ENCODE measurements at places on chromosomes 11 and 22.

- no peak for DNase-seq
Observed at GRCh38 chr11:35247428-35247827, 108.5 kb downstream of the CD44 start.

DNA sequence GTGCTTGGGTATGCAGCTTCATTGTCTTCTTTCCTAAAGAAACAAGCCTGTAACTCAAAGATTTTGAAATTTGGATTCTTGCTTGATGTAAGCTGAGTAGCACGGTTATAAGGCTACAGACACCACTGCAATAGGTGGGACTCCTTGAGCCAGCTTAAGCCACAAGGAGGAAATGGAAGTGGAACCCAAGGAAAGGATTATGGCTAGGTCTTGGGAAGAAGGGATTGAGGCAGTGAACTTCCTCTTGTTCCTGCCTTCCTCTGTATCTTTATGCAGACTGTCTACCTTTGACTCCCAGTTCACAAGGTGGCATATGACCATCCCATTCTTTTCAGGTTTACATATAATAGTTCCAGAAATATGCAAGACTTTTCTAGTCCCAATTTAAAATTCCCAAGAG is 72.3 kb downstream of the BDNF start:
- no peak for DNase-seq

GRCh38 chr11:33582636-33583325 is 117.8 kb downstream of the C11orf91 start:
- DNase-seq, result no peak

DNA sequence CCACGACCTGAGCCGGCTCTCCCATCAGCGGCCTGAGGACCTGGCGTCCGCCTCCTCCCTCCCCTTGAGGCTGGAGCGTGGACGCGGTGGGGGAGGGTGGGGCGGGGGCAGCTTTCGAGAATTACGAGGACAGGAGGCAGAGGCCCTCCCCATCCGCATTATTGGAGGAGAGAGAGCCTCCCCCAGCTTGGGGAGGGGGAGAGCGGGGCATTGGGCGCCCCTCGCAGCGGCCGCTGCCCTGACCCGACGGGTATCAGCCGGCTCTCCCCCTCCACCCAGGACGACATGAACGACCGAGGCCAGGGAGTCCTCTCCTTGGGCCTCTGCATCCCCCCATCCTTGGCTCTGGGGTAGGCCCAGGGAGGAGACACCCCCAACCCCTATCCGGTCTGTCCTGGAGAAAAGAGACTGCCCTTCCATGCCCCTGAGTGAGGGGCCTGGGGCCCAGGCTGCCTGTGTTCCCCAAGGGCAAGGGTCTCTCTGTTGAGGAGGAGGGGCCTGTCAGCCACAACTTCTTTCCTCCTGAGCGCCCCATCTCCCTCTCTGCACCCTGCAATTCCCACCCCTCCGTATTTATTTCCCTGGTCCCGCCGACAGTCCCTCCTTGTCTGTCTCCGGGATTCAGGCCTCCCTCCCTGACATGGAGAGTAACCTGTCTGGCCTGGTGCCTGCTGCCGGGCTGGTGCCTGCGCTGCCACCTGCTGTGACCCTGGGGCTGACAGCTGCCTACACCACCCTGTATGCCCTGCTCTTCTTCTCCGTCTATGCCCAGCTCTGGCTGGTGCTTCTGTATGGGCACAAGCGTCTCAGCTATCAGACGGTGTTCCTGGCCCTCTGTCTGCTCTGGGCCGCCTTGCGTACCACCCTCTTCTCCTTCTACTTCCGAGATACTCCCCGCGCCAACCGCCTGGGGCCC is 495 bp downstream of the GPR137 start:
- DNase-seq, result no peak

DNA sequence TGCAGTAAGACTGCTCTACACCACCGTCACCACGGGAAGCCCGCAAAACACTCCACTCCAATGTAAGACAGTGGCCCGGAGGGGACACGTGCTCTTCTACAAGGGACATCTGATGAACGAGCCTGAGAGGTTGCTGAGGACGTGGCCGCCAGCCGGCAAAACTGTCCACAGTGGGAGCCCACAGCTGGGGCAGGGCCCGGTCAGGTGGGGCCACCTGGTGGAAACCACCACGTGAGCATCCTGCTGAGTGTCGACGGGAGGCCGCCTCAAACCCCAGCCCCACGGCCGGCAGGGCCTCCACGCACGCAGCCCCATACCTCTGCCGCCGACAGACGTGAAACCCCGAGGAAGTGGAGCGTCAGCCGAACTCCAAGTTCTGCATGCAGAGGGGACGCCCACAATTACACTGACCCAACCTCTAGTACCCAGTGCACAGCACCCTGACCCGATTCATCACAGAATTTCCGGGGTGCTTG is 42.6 kb downstream of the BRD1 start:
- no peak for DNase-seq

DNA sequence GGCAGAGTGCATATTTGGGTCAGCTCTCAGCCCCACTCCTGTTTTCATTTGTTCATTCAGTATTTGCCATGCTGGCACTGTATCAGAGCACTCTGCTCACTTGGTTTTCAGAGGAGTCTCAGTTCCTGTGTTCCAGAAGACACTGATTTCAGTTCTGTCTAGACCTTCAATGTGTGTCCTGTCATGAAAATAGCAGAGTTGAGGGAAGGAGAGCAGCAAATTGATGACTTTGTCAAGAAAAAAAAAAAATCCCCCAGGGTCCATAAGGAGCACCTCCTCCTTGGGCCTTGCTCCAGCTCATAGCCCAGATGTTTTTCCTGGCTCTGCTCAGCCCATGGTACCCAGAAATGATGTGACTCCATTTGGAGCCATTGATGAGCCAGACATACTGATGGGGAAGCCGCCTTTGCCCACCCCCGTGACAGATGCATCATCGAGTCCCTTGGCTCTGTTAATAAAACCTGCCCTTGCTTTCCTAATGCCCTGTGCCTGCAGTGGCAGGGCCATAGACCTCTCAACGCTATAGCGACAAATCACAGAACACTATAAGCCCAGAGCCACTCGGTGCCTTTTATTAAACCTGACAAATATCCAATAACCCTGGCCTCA is 107.0 kb downstream of the PKNOX2 start:
- peak; percentile 27 for DNase-seq

- DNase-seq, result peak; percentile 32
Observed at GRCh38 chr11:27820249-27820648, 120.0 kb upstream of the BDNF start.

- DNase-seq, result no peak
Observed at GRCh38 chr11:6828103-6828502, 17.4 kb upstream of the OR10A5 start.

DNA sequence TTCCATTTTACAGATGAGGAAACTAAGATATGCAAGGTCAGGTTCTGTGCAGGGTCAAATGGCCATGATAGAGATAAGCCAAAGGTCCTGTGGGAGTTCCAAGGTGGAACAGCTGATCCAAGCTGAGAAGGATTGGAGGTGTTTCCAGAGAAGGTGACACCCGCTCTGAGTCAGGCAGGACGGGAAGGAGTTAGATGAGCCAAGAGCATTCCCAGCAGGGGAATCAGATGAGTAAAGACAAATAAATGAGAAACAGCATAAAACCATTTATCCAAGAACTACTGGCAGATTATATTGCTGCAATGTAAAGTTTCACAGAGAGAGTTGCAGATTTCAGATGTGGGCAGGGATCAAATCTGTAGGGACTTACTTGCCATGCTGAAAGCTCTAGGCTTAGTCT is 18.9 kb upstream of the HEPHL1 start:
- peak; percentile 81 for DNase-seq

GRCh38 chr11:92061456-92062062 is 163.1 kb upstream of the FAT3 start:
- no peak for DNase-seq

GRCh38 chr11:92969293-92969633 is 188 bp upstream of the MTNR1B start:
- no peak for DNase-seq

DNA sequence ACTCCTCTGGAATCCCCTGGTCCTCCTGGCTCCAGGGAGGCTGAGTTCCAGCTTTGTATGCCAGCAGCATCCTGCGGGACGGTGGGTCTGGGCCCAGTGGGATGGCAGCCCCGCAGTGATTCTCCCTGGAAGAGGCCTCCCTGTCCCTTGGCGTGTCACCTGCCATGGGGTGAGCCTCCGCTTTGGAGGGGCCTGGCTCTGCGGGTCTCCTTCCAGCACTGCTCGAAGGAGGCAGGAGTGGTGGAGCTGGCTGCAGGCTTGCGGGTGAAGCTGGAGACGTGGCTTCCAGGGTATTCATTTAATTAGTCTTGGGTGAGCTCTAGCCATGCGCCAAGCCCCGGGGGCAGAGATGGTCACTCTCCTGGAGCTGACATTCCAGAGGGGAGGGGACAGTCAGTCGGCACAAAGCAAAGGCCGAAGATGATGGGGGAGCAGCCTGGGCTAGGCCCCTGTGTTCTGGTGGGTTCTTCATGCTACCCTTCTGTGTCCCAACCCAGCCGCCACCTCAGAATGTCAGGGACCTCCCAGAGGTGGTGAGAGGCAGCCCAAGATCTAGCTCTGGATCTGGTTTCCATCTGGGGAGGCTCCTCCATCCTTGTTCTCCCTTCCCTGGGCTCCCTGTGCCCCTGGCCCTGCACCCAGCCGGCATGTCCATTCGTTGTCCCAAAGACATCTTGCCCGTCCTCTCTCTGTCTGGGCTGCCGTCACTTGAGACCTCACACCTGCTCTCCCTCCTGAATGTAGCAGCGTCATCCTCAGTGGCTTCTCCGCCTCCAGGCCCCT is 1332.5 kb downstream of the BRD1 start:
- DNase-seq, result no peak

DNA sequence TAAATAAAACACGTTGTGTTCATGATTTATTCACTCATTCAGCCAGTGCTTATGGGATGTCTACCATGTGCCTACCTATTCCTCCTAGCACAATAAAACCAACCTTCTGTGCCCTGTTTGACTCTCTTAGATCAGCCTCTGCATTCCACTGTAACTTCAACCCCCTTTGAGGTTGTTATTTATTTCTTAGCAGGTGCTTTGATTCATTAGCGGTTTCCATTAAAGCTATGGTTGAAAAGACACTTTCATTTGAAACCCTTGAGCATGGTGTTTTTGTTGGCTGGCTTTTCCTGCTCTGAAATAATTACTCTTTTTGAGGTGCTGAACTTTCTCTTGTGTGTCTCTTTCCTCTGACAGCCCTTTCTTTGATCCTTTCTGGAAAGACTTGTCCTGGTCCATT is 570.6 kb upstream of the LARGE1 start:
- DNase-seq, result no peak

DNA sequence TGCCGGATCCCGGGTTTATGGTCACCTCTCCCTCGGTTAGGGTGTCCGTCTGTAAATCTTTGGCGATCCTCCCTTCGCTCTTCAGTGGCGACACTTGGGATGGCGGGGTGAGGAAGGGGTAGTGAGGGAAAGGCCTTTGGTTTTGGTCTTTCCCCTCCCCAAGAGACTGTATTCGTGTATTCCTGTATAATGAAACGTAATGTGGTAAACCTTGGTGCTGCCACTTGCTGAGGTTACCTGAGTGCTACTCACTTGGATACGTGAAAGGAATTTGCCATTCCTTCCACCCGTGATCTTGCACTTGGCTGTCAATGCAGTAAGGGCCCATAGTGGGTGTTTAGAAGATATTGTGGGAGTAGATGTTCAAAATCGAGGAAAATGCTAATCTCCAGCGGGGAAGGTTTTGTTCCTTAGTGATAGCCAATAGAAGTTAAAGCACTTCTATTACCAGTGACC is 578 bp upstream of the NUP160 start:
- no peak for DNase-seq

GRCh38 chr22:47011131-47011858 is 248.8 kb downstream of the TBC1D22A start:
- DNase-seq, result no peak

DNA sequence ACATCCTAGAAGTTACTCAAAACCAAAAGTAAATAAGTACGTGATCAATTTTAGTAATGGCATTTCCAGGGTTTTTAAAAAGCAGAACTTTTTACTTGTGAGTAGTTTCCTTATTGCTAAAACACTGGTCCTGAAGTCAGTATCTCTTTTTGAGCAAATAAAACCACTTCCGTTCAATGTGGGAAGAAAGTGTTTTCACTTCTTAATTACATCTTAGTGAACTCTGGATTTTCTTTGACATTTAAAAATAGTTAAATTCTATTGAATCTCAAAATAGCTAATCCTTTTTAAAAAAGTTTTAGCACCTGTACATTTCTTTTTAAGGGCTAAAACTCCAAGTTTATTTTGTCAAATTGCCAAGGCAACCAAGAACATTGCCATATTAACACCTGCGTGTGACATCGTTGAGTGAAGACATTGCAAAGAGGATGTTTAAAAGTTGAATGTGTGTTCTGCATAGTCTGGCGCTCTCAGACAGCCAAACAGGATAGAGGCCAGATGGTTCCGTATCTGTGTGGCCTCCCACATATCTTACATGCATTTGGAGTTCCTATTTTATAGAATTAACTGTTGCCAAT is 17.2 kb upstream of the OR5B21 start:
- DNase-seq, result no peak

- no peak for DNase-seq
Observed at GRCh38 chr11:71158936-71159335, 93.4 kb downstream of the SHANK2 start.
